ENCODE measurements at places on chromosomes 3 and 15.

DNA sequence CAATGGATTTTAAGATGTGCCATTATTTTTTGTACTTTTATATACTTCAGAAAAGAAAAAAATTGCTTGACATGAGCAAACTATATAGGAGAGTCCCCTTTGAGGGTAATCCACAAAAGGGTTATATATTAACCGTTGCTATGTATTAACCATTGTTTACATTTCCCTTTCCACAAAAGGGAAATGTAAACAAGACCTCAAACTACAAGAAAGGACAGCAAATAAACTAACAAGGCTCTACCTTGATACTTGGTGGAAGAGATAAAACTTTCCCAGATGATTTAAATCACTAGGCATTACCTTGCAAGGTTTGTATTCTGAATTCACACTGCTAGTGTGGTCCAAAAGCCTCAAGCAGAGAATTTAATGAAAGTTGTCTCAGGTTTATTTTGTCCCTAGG, 616.3 kb upstream of the BCHE start:
- no peak for DNase-seq

DNA sequence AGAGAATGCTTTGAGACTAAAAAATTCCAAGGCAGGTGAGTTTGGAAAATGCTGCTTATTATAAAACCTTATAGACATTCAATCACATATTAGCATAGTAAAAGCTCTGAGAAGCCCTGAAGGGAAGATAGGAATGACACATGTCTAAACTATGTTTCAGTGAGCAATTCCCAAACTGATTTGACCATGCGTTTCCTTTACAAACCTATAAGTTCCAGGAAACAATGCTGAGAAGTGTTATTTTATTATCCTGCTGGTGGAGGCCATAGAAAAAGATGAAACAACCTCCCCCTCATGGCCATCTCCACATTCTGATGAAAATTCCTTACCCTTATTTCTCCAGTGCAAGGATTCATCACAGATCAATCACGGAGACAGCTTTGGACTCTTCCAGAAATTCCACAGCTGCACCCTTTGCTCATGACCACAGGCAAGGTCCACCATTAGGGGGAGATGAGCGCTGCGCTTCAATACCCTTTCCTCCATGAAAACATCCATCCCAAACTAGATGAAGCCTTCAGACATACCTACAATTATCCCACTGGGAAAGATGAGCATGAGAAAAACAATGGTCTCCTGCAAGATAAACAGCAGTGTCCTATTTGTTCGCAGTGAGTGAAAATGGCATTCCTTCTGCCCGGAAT, 372.1 kb downstream of the MAGI1 start:
- no peak for DNase-seq

DNA sequence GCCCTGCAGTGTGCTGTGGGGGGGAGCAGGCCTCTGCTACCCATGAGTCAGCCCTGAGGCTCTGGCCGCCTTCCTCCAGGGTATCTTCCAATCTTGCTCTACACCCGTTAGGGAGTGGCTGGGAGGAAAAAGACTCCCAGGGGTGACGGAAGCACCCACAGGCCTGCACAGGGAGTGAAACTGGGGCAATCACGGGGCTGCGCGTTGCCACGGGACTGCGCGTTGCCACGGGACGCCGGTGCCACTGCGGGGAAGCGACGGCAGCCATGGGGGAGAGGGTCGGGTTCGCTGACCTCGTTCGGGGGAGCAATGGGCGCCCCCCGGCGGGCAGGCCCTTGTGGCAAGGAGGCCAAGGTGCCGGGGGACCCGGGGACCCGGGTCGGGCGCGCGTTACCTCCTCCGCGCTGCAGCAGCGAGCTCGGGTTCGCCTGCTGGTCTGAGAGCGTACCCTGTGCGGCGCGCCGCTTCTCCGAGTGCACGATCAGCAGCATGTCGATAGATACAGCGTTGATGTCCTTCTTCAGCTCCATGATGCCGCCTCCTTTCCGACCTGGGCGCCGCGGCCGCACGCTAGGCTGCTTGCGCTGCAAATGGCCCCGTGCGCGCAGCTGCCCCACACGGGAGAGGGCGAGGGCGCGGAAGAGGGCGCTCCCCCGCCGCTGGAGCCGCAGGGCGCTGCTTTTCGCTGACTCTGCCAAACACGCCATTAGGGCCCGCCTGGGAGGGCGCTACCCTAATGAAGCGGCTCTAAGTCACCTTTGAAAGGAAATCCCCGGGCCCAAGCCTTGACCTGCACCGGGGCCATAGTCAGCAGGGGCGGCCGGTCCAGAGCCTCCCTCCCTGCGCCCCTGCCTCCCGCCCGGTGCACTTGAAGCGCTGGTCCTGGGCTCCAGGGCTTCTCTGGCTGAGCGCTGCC, at the start of gene KY:
TSS of gene KY (minus strand) at position 592 of the 916 bp plus-strand sequence. CDS start at position 530, 62 bp downstream.
- peak; percentile 72 for DNase-seq

GRCh38 chr3:15319575-15319974, 12.8 kb downstream of the SH3BP5 start:
- no peak for DNase-seq

DNA sequence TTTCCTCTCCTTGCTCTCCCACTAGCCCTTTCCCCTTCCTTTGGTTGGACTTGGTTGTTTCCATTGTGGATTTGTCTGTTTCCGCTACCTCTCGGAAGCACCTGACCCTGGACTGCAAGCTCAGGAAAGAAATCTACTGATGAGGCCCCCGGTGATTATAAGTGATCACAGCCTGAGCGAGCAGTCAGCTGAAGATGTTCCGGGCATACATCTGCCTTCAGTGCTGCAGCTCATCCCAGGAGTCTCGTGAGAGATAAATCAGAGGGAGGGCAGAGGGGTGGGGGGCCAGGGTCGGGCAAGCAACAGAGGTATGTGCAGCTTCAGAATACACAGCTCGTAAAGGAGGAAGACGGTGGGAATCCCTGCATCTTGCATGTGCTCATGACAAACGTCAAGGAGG, 102.1 kb downstream of the MRPL46 start:
- DNase-seq, result no peak

DNA sequence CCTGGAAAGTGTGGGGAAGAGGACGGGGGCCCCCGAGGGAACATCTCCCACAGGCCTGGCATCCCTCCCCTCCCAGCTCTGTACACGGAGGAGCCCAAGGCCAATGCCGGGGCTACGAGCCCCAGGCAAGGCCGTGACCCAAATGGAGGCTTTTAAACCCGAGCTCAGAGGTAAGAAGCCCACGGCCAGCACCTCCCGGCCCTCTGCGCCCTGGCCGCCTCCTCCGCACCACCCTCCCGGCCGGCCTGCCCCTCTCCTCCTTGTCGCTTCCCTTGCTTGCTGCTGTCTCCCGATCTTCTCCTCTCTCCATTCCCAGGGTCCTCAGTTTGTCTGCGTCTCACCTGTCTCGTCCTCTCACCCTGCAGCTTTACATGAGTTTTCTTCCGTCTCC, 1.3 kb downstream of the MUC4 start:
- no peak for DNase-seq

DNA sequence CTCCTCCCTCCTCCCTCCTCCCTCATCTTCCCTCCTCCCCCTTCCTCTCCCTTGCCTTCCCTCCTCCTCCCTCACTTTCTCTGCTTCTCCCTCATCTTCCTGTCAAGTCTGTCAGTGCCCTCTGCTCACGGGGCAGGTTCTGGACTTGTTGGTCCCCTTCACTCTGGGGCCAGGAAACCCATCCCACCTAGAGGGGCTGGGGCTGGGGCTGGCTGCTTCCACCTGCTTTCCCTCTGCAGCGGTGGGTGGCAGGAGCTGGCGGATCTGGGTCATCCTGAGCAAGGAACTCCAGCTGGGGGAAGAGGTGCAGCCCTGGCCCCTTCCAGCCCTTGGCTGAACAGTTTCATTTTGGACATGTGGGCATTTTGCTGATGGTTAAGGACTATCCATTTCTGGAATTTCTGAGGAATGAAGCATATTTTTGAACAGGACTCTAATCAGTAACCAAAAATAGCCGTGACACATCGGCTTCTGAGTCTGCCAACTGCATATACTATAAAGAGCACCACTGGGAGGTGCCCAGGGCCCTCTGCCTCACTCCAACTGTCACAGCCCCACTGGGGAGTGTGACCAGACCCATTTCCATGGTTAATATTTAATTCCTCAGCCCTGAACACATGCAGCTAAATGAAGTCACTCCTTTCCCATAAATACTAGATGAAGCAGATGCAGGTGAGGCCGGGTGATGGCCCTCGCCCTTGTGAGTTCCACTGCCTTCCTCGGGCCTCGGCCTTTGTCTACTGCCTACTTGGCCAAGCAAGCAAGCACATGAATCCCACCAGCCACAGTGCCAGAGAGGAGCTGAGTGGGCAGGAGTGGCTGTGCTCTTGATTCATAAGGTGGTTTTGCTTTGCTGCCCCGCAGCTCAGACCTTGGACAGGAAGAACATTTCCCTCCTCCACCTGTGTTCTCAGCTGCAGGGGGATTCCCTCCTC, 39.8 kb downstream of the CHDH start:
- DNase-seq, result no peak
